ENCODE measurements at places on chromosomes 1 and 21.

- no peak for DNase-seq
These were observed 302.4 kb upstream of the NR5A2 start for GRCh38 chr1:199725002-199725565.

GRCh38 chr1:200090252-200091159, 63.0 kb downstream of the NR5A2 start:
- no peak for DNase-seq

- DNase-seq: peak; percentile 74
These were observed 11.5 kb downstream of the ADAMTSL4 start for GRCh38 chr1:150560576-150561253.

DNA sequence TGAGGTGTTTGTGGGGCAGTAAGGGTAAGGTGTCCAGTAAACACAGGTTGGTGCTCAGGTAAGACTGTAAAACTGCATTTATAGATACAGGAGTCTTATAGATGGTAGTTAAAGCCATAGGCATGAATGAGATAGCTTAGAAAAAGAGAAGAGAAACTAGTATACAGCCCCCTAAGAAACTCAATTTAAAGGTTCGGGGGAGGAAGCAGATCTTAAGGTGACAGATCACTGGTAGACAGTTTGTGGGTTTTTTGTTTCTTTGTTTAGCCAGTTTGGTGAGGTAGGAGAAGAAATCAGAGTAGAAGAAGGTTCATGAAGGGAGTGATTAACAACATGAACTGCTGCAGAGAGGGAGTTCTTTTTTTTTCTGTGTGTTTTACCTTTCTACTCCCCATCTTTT, 6.1 kb upstream of the AGO3 start:
- DNase-seq: no peak

GRCh38 chr1:96524100-96524499, 197.5 kb upstream of the PTBP2 start:
- DNase-seq: no peak

GRCh38 chr1:12294076-12294475, 64.2 kb downstream of the VPS13D start:
- no peak for DNase-seq

DNA sequence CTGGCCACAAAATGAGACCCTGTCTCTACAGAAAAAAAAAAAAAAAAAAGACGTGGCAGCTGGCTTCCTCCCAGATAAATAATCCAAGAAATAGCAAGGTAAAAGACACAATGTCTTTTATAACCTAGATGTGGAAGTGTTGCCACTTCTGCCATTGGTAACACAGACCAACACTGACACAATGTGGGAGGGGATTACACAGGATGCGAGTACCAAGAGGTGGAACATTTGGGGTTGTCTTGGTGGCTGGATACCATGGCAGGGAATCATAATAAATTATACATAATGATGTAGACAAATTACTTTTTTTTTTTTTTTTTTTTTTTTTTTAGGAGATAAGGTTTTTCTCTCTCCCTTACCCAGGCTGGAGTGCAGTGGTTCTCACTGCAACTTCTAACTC, 6.0 kb upstream of the NEXN start:
- no peak for DNase-seq

DNA sequence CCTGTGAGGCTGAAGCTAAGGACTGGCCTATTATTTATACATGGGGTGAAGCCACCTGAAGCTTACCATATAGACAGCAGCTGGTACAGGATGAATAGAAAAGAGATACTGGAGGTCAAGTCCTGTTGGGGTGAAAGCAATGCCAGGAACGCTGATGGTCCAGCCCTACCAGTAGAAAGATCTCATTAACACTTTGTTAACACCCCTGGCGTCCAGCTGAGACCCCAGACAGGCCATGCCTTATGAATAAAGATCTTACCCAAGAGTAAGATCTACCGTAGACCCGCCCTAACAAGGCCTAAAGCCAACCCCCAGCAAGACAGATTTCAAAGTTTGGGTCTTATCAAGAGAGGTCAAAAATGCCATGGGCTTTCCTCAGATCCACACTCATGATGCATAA, 34.7 kb downstream of the ST3GAL3 start:
- no peak for DNase-seq

GRCh38 chr1:61087571-61087970, 5.2 kb downstream of the NFIA start:
- no peak for DNase-seq

GRCh38 chr21:42117229-42117966, 46.3 kb downstream of the UMODL1 start:
- DNase-seq: peak; percentile 39

- peak; percentile 34 for DNase-seq
These were observed 15.4 kb upstream of the CD2 start for GRCh38 chr1:116738673-116739370.
